Stimulated activated CD4-positive, alpha-beta T cell treated with anti-CD3 and anti-CD28 coated beads, TNF-alpha, amount 100 ng/mL, for 24 hours (primary cell): ENCODE measurements at places on chromosomes 4 and X.

GRCh38 chr4:172095161-172095560 lies 282.0 kb downstream of the GALNTL6 start:
- DNase-seq: no peak

- no peak for DNase-seq
These were observed 21.1 kb downstream of the RASSF6 start for GRCh38 chr4:73599182-73599581.

DNA sequence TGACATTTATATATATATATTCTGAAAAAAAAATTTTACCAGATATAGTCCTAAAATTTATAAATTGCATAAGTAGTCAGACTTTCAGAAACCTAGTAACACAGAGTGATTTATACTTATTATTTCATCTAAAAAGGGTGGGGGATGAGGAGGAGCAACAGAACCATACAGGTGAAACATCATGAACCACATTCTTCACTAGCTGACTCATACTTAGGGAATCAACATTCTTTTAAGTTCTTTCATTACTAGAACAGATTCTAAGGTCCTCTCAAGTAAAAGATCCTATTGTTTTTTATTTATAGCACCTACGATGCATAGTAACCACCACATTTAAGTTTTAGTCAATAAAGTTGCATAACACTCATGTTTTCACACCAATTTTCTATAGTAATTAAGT lies 166.1 kb downstream of the LRBA start:
- DNase-seq: no peak

- DNase-seq: no peak
These were observed 198.9 kb upstream of the GEMIN8 start for GRCh38 chrX:14228611-14229010.

- no peak for DNase-seq
These were observed 131.7 kb downstream of the REPS2 start for GRCh38 chrX:17078031-17078720.

- DNase-seq: no peak
These were observed 36.8 kb downstream of the LRP2BP start for GRCh38 chr4:185358959-185359358.

- DNase-seq: no peak
These were observed 24.3 kb upstream of the ZNF41 start for GRCh38 chrX:47507153-47507867.

DNA sequence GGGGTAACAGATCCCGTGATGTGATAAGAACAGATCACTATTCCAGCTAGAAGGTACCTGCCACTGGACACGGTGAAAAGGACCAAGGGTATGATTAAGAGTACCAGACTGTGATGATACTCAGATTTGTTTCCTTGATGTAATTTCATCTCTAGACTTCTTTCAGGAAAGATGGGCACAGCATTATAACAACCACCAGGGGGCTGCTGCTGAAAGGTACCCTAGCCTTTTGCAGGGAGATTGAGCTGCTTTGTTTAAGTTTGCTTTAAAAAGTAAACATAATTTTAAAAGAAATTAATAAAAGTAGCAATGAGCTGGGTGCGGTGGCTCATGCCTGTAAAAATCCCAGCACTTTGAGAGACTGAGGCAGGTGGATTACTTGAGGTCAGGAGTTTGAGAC lies 145.4 kb downstream of the EMCN start:
- DNase-seq: no peak

DNA sequence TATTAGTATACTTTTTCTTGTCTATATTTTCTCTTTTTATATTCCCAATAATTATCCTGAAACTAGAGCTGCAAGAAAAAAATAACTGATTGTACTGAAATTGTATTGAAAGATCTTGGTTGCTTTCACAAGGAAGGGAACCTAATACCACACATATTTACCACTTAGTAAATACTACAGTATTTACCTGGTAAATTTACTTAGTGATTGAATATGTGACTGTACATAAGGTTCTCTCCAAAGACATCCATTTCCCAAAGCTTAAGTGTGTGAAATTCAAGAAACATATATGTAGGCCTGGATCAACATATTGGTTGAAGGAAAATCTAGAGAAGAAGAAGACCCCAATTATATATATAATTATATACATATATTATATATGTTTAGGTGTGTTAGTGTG lies 1272.7 kb downstream of the C4orf33 start:
- DNase-seq: no peak

- DNase-seq: no peak
These were observed 11.3 kb upstream of the SLC25A6 start for GRCh38 chrX:1403228-1403627.

DNA sequence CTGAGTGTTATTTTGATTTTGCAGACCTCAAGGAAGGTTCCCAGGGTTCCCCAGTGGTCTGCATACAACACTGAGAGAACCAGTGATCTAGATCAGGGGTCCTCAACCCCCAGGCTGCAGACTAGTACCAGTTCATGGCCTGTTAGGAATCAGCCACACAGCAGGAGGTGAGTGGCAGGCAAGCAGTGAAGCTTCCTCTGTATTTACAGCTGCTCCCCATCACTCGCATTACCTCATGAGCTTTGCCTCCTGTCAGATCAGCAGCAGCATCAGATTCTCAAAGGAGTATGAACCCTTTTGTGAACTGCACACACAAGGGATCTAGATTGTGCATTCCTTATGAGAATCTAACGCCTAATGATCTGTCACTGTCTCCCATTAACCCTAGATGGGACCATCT lies 28.5 kb downstream of the EDNRA start:
- DNase-seq: no peak
